Activated CD4-positive, alpha-beta T cell treated with anti-CD3 and anti-CD28 coated beads for 1 hour (primary cell): ENCODE measurements at places on chromosomes 13 and 19.

- no peak for DNase-seq
Observed at GRCh38 chr13:90454002-90454636, 893.4 kb upstream of the MIR17HG start.

DNA sequence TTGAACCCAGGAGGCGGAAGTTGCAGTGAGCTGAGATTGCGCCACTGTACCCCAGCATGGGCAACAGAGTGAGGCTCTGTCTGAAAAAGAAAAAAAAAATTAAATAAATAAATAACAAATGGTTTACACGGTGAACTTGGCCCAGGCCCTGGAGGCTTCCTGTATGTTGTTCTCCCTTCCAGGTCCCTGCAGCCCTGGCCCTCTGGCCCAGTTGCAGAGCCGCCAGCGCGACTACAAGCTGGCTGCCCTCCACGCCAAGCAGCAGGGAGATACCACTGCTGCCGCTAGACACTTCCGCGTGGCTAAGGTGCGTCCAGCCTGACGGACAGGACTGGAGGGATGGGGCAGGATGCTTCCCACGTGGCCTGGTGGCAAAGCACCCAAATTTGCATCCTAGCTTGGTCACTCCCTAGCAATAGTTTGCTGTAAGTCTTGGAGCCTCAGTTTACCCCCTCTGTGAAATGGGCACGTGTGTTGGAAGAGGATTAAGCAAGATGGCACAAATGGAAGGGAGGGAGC, 11.9 kb downstream of the CC2D1A start:
- DNase-seq, result no peak

DNA sequence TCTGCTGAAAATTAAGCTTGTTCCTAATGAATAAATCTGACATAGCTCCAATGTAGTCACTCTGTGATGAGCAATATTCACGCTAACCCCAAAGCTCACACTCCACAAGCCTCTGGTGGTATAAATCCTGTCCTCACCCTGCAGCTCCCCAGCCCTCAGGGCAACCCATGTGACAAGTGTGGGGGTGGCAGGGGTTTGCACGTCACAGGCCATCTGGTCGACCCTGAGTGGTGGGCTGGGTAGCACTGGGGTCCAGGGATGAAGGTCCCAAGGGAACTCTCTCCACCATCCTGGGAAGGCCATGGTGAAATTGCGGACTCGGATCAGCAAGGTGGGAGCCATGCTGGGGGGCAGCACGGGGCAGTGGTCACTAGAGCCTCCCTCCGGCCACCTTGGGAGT, 100.0 kb upstream of the SOX1 start:
- DNase-seq, result no peak

GRCh38 chr13:51643882-51644281, 59.6 kb downstream of the WDFY2 start:
- DNase-seq, result no peak

- DNase-seq, result no peak
Observed at GRCh38 chr13:86585835-86586234, 786.6 kb upstream of the SLITRK6 start.

GRCh38 chr13:113904411-113904810, 40.5 kb upstream of the GAS6 start:
- no peak for DNase-seq

GRCh38 chr13:38872693-38873092, 117.9 kb downstream of the STOML3 start:
- DNase-seq, result no peak

- no peak for DNase-seq
Observed at GRCh38 chr13:35697186-35697730, 220.8 kb upstream of the MAB21L1 start.

DNA sequence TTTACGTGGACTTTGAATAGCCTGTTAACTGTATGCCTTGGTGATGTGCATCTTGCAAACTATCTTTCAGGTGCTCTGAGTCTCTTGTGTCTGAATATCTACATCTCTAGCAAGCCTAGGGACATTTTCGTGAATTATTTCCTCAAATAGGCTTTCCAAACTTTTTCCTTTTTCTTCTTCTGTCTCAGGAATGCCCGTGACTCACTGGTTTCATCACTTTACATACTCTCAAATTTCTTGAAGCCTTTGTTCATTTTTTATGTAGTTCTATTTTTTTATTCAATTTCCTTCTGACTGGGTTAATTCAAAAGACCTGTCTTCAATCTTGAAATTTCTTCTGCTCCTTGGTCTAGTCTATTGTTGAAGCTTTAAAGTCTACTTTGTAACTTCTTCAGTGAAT, 332.2 kb downstream of the OXGR1 start:
- DNase-seq, result no peak

GRCh38 chr19:11534948-11535347, 3.7 kb upstream of the CNN1 start:
- no peak for DNase-seq

- no peak for DNase-seq
Observed at GRCh38 chr13:26601669-26602068, 44.2 kb downstream of the WASF3 start.

DNA sequence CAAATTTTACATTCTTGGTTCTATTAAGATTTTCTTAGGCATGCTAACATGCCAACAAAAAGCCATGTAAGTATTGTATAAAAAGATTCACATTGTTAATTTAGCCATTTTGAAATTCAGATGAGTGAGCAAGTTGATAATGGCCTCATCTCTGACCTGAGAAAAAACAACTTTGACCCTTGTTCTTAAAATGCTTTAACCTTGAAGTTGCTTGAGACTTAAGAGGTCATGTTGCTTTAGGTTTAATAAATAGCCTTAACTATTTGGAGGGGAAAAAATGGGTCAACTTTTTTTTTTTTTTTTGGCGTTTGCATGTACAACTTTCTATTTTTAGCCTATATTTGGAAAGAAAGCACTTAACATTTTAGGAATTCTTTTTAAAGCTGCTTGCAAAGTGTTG, 6.0 kb downstream of the MIR17HG start:
- no peak for DNase-seq

GRCh38 chr19:34269489-34269888, 15.1 kb downstream of the GARRE1 start:
- no peak for DNase-seq

- DNase-seq, result no peak
Observed at GRCh38 chr13:76871432-76871831, 14.8 kb downstream of the KCTD12 start.

- no peak for DNase-seq
Observed at GRCh38 chr13:59425211-59425741, 738.5 kb downstream of the DIAPH3 start.
